ENCODE measurements at places on chromosomes 3 and 15.

DNA sequence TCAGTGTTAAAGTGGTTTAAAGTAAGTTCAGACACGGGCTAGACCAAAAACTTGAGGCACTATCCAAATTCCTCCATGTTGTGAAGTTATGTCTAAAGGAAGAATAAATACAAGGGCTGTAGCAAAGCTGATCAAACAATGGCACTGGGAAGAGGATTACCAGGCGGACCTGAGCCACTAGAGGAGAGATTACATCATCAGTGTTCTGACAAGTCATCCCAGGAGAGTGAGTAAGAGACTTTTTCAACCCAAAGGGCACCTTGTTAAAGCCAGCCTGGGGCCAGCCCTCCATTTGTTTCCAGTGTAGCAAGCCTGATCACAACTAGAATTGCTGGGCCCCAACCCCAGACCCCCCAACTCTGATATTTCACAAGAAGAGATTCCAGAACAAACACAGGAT is 166.9 kb downstream of the DCLK3 start:
- DNase-seq, result no peak

DNA sequence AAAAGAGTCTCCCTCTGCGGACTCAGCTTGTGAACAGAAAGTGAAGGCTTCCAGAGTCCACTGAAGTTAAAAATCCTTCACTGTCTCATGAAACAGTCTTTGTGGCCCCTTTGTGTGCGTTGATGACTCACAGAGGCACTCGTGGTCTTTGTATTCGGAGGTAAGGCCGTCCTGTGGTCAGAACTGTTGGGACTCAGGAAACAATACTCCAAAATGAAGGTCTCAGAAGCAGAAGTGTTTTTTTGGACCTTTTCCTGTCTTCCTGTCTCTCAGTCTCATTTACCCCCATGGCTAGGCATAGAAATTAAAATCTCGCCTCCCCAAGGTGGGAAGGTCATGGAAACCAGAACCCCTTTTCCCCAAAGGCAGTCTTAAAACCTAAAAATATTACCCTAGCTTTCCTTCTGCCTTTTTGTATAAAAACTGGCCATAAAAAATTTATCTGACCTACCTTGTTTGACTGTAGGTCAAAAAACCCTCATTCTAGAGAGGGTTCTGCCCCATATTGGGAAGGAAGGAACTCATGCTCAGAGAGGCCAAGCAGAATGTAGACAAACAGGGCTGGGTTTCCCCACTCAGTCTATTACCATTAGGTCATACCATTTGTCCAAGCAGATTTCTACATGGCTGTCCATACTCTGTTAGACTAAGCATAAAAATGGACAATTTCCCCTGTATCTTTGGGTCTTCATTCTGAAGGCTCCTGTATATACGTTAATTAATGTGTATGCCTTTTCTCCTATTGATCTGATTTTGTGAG is 19.1 kb upstream of the EPB42 start:
- DNase-seq, result no peak

GRCh38 chr15:72935521-72935920 is 116.7 kb upstream of the NEO1 start:
- DNase-seq, result no peak

DNA sequence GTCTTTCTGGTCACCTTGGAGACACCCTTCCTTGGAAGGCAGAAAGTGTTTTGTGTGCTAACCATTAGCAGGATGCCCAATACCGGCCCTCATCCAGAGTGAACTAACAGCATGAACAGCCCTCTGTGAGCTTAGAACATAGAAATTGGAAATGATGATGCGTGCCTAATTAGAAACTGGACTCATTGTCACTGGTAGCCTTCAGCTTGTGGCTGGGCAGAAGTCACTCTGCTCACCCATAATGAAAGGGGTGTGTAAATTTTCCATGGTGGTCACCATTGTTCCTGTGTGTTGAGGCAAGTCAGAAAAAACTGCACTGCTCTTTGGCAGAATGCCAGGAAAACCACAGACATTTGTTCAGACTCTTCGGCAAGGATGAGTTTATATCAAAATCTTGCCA is 74.7 kb upstream of the CNTN4 start:
- no peak for DNase-seq

DNA sequence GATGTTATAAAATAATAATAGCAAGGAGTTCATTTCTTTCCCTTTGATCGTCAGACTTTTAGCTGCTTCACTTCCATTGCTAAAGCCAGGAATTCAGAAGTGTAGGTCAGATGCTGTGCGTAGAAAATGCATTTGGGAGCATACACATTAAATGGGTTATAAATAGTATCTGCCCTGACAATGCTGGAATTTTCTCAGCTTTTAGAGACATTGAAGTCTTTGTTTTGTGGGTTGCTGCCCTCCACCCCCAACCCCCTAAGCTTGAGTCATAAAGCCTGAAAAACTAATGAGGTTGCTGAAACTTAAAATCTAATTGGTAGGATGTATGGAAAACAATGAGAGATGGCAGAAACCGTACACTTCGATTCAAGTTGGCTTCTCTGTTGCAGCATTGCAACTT is 81.9 kb downstream of the MITF start:
- DNase-seq, result no peak

DNA sequence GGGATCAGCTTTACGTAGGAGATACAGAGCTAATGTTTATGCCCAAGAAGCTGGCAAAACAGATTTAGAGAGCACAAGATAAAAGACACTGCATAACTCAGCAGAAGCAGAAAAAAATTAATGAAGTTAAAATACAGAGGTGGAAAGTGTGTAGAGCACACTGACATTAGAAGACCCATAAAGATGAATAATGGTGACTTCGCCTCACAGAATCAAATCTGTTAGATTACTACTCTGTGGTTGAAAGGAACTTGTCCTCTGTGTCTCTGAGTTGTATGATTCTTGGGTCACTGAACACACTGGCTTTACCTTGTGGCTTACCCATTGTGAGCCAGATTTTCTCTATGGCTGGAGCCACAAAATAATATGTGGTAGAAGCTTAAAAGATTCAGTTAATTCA is 224.4 kb downstream of the PLCH1 start:
- no peak for DNase-seq

- no peak for DNase-seq
Measured at GRCh38 chr3:138875754-138876664, 41.3 kb upstream of the PIK3CB start.

DNA sequence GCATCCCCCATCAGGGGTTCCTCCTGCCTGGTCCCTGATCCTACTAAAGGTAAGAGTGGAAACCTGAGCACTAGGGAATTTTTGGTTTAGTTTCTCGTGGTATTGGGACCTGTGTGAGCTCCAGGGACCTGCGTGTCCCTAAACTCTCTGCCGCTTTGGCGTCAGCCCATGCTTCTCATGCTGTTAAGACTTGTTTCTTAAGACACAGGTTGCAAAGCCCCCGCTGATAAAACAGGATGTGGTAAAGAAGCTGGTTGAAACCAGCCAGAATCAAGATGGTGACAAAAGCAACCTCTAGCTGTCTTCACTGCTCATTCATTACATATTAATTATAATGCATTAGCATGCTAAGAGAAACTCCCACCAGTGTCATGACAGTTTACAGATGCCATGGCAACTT is 64.6 kb downstream of the LYZL4 start:
- DNase-seq, result no peak

- DNase-seq, result no peak
Measured at GRCh38 chr15:25832158-25832557, 31.0 kb downstream of the ATP10A start.

GRCh38 chr15:93135997-93136397 is 47.0 kb upstream of the RGMA start:
- DNase-seq, result no peak

DNA sequence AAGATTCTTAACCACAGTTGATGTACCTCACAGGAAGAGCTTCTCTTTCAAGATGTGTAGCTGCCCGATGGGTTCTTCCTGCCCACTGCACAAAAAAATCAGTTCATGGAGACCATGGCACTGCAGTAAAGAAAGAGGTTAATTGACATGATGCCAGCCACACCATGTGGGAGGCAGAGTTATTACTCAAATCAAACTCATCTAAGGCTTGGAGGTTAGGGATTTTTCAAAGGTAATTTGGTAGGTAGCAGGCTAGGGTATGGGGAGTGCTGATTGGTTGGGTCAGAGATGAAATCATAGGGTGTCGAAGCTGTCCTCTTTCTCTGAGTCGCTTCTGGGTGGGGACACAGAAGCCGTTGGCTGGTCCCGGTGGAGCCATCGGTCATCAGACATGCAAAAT is 57.4 kb upstream of the BDH1 start:
- DNase-seq, result no peak

DNA sequence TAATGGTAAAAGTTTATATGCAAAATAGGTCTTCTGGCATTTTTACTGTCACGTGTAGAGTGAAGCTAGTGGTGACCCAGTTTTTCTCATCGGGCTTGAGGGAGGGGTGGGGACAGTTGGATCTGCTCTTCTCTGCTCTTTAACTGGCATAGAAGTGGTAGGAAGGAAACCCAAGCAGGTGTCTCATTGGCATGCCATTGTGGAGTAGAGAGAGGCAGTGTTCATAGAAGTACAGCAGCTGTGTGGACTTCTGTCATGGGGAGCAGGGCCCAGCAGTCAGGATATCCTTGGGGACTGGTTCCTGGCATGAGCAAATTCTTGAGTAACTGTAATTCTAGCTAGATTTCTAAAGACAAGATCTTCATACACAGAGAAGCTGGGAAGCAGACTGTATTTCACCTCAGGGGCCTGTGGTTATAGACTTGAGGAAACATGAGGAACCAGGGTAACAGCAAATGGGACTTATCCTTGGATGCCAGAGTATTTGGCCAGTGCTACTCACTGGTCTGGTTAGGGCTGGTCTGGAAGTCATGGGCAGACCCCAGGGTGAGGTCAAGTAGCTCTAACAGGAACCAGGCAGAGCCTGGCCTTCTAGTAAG is 42.9 kb downstream of the CDIN1 start:
- DNase-seq, result no peak

DNA sequence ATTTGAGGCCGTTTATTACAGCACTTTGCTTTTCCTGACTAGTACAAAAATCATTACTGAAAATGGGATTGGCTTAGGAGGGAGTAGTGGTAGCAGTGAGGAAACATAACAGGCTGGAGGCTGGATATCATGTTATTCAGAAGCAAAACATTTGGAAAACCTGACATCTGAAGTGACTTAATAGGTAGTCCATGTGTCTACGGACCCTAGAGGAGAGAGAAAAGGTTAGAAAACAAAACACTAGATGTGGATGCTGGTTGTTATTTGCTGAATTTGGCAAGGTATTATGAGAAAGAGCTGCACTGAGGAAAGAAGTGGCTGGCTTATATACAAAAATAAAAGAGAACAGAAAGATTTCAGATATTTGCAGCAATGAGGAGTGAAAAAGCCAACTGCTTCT is 139.9 kb downstream of the MEX3B start:
- DNase-seq, result no peak

DNA sequence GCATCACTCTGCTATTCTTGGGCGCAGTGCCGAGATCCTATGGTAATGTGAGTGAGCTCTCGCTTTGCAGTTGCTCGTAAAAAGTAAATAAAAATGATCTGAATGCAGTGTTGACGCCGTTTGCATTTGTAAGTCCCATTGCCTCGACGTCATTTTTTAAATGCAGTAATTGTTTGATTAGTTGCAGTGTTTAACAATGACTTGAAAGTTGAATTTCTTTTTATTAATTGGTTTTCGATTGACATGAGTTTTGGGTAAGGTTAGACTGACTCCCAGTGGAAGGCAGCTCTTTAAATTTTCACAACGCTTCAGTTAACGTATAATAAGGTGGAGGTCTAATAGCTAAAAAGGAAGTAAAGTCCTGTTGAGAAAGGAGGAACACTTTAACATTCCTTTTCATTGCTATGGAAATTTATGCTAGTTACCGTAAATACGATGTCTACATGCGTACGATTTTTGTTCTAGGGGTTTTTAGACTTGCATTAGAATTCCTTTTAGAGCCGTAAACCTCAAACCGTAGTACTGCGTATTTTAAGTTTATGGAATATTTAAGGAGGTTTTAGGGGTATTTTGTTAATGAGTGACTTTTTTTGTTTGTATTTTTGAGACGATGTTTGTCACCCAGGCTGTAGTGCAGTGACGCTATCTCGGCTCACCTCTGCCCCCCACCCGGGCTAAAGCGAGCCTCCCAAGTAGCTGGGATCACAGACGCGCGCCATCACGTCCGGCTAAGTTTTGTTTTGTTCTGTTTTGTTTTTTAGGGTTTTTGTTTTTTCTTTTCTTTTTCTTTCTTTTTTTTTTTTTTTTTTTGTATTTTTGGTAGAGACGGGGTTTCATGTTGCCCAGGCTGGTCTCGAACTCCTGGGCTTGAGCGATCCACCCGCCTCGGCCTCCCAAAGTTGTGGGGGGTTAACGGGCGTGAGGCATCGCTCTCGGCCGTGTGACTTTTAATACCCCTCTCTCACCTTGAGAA is 1.4 kb downstream of the MORF4L1 start:
- peak; percentile 12 for DNase-seq

DNA sequence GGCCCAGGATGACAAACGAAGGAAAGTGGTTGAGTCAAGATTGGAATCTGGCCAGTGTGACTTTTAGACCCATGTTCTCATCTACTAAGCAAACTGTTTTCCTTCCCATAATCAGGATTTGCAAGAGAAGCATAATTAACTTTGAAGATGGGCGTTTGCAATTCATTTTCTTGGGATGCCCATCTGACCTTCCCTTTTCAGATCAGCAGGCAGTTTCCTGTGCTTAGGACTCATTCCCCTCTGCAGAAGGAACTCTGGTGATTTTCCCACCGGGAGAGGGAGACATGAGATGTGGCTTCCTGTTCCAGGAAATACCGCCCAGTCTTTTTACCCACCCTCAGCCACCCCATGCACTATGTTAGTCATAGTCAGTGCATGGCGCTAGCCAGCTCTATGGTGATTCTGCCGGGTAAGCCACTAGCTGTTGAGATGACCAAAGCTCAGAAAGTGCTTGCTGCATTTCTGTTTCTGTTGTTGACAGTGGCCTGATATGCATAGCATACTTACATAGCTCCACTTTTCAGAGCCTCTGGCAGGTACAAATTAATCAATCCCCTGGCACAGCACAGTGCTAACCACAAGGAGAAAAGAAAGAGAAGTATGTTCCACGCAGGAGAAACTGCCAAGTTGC is 129.4 kb downstream of the VGLL4 start:
- no peak for DNase-seq

DNA sequence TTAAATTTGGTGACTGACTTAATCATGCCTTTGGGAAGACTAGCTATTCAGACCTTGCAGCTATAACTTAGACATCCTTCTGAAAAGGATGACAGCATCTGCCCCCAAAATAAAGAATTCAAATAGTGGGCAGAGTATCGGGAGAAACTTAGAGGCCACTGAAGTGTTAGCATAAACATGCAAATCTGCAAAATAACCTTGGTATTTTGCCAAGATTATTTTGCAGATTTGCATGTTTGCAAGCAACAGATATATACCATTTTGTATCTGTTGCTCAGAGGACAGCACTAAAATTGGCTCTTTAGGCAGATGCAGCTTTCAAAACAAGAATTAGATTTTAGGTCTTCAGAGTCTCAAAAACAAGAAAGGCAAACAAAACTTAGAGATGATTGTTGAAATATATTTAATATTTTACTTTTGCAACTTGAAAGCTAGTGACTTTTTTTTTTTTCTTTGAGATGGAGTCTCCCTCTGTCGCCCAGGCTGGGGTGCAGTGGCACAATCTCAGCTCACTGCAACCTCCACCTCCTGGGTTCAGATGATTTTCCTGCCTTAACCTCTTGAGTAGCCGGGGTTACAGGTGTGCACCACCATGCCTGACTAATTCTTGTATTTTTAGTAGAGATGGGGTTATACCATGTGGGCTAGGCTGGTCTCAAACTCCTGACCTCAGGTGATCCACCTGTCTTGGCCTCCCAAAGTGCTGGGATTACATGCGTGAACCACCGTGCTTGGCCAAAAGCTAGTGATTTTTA is 47.8 kb downstream of the KBTBD8 start:
- no peak for DNase-seq

All from stimulated activated CD8-positive, alpha-beta memory T cell treated with anti-CD3 and anti-CD28 coated beads, Interleukin-2, amount 100 ng/mL, for 48 hours (primary cell).